NB4 (cell line): ENCODE measurements at places on chromosomes 6 and 20.

DNA sequence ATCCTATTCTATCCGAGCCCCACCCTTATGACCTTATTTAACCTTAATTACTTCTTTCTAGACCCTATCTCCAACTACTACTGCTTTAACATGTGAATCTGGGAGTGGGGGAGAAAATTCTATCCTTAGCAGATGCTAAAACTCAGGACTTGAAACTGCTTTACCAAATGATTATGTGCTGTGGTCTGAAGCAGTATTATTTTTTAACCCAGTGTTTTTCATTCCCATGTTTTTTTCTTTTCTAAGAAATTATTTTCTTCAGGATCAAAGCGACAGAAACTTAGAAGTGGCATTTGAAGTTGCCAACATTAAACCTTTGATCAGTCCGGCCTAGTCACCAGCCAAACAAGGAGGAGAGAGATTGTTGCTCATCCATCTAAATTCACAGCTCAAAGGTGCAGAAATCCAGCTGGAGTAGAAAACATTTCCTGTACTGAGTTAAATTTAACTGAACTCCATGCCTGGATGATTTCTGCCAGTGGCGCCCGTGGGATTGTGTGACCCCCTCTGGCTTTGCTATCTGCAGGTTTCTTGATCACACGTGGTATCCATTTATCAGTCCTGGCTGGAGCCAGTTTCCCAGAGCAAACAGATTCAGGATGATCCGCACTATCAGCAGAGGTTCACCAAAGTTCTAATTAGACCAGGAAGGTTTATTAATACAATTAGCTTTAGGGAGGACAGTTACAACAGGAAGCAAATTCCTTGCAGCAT lies 300.5 kb downstream of the PLCB1 start:
- DNase-seq = no peak

DNA sequence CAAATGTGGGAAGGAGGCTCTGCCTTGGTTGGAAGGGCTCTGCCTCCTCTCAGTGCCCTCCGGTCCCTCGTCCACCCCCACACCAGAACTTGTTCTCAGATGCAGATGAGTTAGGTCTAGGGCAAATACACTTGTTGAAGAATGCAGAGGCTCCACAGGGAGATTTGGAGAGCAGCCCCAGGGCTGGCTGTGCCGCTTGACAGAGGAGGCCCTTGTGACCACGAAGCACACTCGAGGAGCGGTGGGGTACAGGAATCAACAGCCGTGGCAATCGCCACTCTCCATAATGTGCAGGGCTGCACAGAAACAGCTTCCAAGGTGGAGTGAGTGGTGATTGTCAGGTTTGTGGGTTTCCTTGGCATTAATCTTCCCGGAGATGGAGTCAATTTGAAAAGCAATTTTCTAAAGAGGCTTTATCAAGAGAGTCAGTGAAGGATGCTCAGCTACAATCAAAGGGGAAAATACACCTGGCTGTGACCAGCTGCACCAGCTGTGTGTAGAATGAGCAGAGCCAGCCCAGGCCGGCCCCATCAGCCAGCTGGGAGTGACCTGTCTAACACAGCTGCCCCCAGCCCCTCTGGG lies 59.5 kb downstream of the BFSP1 start:
- no peak for DNase-seq

GRCh38 chr6:93272896-93273295 lies 146.5 kb downstream of the EPHA7 start:
- DNase-seq = no peak

- no peak for DNase-seq
Observed at GRCh38 chr6:46381579-46381978, 109.7 kb downstream of the RCAN2 start.

DNA sequence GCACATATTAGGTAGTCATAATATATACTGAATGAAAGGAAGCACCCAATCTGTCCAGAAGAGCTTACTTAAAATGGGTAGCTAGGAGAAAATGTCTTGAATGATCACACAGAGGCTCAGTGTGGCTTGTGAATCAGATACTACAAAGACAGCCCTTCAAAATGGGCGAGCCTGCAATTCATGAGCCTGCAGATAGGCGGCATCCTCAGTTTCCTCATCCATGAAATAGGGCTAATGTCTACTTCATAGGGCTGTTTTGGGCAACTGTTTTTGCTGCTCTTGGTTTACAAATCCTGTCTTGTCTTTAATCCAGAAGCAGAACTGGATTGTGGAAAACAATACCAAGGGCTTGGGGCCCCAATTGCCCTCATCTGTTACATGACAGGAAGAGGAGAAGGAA lies 129.3 kb upstream of the KCNK16 start:
- peak; percentile 23 for DNase-seq

DNA sequence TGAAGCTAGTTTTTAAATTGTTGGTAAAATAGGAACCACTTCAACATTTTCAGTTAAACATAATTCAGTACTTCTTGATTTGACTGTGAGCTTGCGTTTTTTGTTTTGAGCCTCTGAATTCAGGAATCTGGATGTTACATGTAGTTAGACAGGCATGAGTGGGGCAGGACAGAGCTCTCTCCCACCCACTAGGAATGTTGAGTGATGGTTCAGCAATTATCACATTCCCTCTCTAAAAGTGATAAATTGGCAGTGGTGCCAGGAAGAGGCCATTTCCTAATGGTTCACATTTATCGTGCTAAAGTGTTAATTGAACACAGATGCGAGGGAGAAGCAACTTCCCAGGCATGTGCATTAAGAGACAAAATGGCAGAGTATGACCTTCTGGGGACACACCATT lies 465.5 kb upstream of the HTR1E start:
- DNase-seq = no peak

DNA sequence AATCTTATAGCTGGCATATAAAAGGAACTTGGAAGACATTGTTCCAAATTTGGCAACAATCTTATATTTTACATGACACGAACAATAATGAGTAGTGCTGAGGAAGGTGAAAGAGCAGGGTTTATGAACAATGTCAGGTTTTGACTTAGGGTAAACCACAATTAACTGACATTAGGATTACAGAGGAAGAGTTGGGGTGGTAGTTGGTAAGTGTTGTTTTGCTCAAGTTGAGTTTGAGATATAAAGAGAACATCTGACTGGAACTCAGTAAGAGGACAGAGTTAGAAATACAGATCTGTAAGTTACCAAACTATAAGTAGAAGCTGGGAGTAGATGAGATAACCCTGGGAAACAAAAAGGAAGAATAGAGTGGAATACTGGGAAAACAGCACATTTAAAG lies 15.1 kb downstream of the RTN4IP1 start:
- no peak for DNase-seq

- peak; percentile 94 for DNase-seq
Observed at GRCh38 chr6:106510090-106510970, 119.0 kb downstream of the RTN4IP1 start.

- DNase-seq = no peak
Observed at GRCh38 chr6:104229057-104229456, 630.7 kb downstream of the HACE1 start.

GRCh38 chr6:41186031-41186562 lies 14.9 kb downstream of the TREML2 start:
- DNase-seq = no peak

DNA sequence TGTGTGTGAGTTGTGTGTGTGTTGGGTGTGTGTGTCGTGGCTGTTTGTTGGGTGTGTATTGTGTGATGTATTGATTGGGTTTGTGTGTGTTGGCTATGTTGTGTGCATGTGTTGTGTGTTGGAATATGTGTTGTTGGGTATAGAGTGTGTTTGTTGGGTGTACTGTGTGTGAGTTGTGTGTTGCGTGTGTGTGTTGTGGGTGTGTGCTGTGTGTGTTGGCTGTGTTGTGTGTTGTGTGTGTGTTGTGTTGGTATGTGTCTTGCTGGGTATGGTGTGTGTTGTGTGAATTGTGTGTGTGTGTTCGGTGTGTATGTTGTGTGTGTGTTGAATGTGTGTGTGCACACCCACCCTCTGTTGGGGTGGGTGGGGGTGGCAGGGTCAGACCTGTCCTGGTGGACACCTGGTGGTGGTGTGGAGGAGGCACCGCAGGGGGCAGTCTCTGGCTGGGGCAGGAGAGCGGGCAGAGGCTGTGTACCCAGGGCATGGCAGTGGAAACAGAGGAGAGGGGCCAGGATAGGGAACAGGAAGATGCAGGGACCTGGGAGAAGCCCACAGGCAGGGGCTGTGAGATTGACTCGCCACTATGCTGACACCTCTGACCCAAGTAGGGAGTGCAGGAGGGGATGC lies 25.5 kb upstream of the PXDC1 start:
- DNase-seq = peak; percentile 12

- no peak for DNase-seq
Observed at GRCh38 chr6:97151601-97152000, 131.4 kb downstream of the MMS22L start.

DNA sequence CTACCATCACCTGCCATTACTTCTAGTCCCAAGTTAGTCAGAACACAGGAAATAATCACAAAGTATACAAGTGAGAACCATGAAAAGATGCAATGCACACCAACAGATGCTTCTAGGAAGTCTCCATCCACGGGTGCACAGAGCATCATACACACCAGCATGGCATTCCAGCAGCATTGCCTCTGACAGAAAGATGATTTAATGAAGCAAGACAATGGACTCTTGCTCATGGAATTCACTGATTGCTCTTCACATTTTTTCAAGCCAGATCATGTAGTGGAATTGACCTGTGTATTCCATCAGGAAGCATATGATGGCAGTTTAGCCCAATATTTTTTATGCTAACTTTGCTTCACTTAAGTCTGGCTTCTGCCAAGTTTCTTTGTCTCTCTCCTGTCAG lies 406.3 kb upstream of the RGS17 start:
- DNase-seq = no peak

DNA sequence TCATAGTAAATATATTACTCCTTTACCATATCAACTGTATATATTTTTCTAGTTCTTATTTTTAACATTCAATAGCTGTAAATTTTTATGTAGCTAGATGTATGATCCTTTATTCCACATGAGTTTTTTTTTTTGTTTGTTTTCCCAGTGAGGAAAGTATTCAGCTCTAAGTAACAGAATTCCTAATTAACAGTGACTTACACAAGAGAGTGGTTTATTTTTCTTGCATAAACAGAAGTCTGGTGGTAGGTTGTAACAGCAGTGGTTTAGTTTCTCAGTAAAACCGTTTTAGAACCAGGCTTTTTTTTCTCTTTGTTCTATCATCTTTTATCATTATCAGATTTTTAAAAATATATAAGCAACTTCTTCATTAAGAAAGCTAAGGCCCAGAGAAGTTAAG lies 116.9 kb upstream of the FLRT3 start:
- DNase-seq = no peak

GRCh38 chr20:50695135-50695872 lies 4.0 kb upstream of the RIPOR3 start:
- no peak for DNase-seq

DNA sequence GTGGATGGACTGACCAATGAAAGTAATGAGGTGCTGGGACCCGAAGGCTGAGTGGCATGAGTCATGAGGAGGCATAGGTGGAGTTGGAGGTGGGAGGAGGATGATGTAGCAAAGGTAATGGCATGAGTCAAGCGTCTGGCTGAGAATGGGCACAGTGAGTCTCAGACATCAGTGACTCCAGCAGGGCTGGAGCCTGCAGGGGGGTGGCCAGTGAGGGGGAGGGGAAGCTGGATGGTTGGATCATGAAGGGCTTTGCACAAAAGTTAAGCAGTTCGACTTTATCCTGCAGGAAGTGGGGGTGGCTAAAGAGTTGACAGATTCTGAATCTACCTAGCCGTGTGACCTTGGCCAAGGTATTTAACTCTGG lies 99.0 kb upstream of the IYD start:
- DNase-seq = no peak

- no peak for DNase-seq
Observed at GRCh38 chr6:736657-737446, 43.9 kb upstream of the EXOC2 start.

DNA sequence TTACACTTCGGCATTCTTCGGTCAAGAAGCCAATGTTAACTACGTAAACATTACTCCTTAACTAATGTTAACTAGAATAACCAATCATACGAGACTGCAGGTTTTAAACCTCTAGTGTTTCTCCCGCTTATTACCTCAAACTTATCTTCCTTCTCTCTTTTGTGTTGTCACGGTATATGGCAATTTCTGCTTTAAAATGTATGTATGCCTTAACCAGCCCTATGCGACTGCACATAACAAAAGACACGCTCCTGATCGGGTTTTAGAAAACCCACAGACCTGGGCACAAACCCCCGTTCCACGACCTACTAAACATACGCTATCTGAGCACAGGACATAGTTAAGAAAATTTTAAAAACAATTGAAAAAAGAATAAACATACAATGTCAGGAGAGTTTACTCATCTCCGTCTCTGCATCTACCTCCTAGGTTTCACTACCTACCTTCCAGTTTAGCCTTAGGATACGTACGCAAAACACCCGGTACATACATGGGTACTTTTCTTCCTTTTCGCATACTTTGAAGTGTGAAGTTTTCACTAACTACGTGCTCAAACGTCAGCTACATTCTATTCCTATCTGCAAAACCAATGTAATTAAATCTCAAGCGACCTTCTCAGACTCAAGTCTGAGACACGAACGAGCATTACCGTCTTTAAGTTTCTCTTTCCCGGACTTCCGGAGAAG lies 1.1 kb downstream of the CD164 start:
- peak; percentile 47 for DNase-seq

GRCh38 chr6:8066108-8066507 lies 1.9 kb upstream of the BLOC1S5 start:
- peak; percentile 13 for DNase-seq

DNA sequence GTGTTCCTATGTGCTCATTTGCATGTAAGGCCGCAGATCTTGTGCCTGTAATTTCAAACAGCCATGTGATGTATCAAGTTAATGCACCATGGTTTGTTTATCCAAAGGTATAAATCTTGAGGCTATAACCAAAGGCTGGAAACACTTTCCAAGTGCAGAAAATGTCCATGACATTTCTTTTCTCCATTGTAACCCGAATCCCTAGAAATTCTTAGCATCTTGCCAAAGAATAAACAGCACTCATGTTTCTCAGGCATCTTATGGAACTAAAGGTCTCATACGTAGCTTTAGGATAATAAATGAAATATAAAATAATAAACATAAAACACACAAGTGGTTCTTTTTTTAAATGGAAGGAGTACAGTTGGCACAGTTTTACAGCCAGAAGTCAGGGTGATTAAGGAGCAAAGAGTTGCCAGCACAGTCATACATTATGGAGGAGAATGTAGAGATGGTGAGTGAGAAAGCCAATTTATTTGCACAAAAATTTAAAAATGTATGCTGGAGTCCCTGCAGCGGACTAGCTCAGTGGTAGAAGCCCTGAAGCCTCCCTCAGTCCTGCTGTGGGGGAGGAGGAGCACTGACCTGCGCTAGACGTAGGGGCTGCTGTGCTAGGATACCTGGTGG lies 18.0 kb downstream of the CDH26 start:
- DNase-seq = no peak
